Hematopoietic multipotent progenitor cell treated with erythropoietin and hydrocortisone succinate and interleukin-3 and kit ligand, for 17 days (in vitro differentiated cells): ENCODE measurements at places on chromosomes 2 and 18.

- peak; percentile 35 for DNase-seq
Measured at GRCh38 chr2:55120634-55121359, 70.5 kb upstream of the RTN4 start.

DNA sequence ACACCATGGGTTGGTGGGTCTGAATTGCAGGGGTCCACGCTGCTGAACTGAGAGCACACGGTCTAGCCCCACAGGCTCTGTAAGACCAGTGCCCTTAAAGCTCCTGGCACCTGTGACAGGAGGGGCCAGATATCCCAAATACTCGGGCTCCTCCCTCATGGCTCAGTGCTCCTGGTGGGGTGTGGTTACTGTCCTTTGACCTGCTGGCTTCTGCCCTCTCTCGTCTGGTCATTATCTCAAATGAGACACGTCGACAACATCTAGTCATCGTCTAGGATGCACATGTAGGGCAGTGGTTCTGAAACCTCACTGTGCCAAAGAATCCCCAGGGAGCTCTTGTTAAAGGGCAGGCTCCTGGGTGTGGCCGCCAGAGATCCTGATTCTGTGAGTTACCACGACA, 258.4 kb downstream of the LOXHD1 start:
- DNase-seq = no peak

- no peak for DNase-seq
Measured at GRCh38 chr2:187118331-187119099, 269.5 kb upstream of the ZSWIM2 start.

DNA sequence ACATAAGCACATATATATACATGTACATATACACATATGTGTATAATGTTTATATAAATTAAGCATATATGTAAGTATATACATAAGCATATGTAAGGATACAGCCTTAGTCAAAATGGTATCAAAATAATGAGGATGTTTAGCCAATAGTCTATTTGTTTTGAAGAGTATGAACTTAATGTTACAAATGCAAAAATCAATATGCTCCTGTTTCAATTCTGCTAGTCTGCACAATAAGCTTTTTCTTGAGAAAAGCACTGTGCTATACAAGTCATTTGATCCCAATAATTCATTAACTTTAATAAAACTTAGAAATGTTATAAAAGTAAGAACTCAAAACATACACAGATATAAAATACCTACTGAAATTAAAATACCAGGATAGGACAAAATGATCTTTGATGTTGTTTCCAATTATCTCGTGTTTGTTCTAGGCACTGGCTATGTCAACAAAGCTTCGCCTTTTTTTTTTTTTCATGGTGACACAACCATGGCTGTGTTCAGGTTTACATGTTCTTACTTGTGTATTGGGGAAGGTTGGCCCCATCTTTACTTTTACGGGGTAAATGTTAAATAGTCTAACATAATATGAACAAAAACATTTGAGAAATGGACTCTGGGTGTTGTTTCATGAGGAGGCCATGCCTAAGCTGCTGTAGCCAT, 271.1 kb upstream of the CDH19 start:
- no peak for DNase-seq

DNA sequence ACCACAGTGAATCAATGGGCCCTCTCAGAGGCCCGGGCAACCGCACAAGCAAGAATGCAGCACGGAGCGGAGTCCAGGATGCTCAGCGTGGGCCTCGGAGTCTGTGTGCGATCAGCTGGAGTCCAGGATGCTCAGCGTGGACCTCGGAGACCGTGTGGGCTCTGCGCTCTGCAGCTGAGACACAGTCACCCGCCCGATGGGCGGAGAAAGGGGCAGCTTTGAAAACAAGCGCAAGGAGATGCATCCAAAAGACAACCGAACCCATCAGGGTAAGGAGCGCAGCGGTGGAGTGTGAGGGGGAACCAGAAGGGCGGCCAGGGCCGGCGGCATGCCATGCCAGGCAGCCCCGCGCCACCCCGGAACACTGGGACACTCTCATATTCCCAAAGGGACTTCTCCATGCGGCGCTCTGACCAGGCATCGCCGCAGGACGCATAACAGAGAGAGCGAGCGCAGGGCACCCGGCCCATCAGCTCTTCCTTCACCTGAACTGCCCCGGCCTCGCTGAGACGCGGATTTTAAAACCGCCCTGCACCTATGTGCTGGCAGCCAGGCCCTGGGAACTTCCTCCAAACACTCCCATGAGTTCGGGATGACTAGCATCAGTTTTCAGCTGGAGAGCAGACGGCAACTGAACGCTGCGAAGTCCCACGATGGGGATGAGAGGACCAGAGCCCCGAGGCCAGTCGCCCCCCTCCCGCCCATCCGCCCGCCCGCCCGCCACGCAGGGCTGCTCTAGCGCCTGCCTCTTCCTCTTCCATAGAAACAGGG, 44.7 kb downstream of the MC5R start:
- DNase-seq = no peak

- no peak for DNase-seq
Measured at GRCh38 chr2:43302182-43302960, 76.0 kb upstream of the ZFP36L2 start.

DNA sequence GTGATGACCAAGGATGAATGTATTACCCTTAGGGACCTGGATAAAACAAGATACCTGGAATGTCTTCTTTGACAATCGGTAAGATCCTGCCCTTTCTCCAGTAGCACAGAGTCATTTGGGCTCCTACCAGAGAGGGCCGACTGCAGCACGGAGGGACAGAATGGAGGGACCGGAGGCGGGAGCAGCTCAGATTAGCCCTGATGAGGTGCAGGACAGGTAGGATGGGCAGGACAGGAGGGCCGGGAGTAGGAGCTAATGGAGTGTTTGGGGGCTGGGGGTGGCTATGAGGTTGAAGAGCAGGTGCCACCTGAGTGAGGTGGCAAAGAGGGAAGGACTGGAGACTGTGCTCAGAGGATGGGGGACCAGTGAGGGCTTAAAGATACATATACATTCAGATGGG, 9.9 kb upstream of the PRELID3A start:
- no peak for DNase-seq

- DNase-seq = no peak
Measured at GRCh38 chr2:201639205-201639604, 4.1 kb downstream of the TMEM237 start.

DNA sequence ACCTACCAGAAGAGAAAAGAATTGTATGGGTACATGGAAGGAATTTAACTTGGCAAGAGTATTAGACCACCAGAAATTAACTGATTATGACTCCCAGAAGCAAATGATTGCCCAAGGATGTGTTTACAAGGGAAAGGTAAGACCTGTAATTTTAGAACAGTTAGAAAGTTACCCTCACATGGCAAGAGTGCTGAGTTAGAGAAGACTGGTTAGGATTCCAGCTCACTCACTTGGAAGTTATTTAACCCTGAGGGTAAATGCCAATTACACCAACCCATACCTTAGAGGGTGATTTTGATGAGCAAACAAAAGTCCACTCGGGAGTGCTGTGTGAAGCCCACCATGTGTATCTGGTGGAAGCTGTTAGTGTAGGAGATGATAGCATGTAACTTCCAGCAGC, 170.2 kb downstream of the TPGS2 start:
- DNase-seq = no peak

GRCh38 chr2:5285061-5285460, 407.1 kb upstream of the SOX11 start:
- no peak for DNase-seq

GRCh38 chr18:64488698-64489097, 339.8 kb upstream of the LINC00305 start:
- DNase-seq = no peak

- DNase-seq = no peak
Measured at GRCh38 chr2:239647052-239647819, 246.4 kb upstream of the HDAC4 start.

DNA sequence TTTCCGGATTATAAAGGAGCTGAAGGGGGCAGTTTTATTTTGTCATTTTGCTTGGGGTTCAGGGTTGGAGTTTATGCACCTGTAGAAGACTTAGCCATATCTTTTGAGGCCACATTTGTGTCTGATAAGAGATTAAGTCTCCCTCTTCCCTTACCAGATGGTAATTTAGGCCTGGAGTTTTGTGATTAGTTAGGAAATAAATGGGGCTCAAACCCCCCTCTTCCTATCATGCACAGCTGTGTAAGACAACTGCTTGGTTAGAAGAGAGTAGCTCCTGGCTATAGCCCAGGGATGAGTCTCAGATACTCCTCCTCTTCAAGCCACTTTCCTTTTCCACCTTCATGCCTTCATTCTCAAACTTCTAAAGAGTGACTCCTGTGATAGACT, 802 bp upstream of the SAP130 start:
- DNase-seq = peak; percentile 49

- DNase-seq = no peak
Measured at GRCh38 chr2:191038241-191038725, 24.3 kb upstream of the STAT1 start.

GRCh38 chr2:1628893-1629292, 115.4 kb downstream of the PXDN start:
- DNase-seq = no peak

- DNase-seq = peak; percentile 31
Measured at GRCh38 chr2:44295633-44296359, 20.5 kb downstream of the SLC3A1 start.

DNA sequence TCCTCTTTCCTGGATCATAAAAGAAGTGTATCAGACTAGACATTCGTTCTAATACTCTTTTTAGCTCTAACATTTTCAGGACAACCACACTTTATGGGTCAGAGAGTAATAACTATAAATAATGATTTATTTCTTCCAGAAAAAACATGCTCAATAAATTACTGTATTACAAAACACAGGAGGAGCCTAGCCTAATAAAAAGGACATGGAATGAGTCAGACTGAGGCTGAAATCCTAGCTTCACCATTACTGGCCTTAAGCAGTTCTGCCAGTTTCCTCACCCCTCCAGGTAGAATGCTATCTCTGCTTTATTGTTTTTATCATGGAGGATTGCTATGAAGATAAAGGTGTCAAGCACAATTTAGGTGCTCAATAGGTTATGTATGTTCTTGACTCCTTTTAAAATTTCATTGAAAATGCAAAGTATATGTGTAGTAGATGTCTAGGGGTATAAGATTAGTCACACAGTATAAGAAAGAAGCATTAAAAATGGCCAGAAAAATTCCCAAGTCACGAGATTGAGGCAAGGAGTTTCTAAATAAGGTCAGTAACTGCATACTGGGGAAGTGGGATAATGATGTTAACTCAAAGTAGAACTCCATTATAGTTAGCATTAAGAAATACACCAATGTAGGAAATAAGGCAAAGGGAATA, 105.5 kb upstream of the NEUROD1 start:
- DNase-seq = no peak

DNA sequence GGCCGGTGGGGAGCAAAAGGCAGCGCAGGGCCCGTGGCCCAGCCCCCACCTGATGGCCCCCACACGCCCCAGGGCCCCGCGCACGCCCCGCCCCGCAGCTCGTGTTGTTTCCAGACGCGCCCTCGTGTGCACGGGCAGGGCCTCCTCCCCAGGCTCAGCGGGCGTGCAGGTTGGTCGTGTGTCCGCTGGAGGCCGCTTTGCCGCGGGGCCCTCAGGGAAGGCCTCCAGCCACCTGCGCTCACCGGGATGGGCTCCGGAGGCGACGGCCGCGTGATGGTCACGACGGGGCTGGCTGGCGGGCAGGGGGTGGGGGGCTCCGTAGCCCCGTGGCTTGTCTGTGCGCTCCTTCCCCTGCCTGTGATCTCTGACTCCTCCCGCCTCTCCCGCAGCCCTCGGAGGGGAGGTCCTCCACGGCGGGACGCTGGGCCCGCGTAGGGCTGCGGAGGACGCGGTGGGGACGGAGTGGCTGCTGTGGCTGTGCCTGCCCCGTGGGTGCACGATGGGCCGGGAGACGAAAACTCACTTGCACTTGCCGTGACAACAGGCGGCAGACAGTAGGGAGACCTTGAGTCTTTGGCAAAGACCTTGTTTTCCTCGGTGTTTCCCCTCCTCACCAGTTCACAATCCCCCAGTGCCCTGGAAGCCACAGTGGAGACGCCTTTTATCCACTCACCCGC, 67.1 kb downstream of the RTP5 start:
- no peak for DNase-seq

- no peak for DNase-seq
Measured at GRCh38 chr2:1884933-1885580, 140.7 kb upstream of the PXDN start.

GRCh38 chr2:113342650-113343049, 63.9 kb upstream of the PAX8 start:
- no peak for DNase-seq

GRCh38 chr2:121897335-121897970, 142.0 kb downstream of the TSN start:
- DNase-seq = no peak

DNA sequence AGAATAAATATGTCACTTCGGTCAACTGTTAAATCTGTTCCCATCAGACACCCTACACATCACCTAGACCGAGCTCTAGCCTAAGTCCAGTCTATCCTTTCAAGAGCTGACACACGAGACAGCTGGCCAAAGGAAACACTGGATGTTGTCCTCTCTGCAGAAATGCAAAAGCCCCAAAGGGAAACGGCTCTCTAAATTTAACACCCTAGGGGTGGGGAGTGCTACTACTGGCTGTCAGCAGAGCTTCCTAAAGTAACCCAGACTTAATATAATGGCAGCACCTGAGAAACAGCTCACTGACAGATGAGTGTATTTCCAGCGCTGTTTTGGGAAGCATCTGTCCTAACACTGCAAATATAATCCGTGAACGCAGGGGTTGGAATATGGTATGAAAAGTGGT, 55.6 kb downstream of the CHMP3 start:
- no peak for DNase-seq

GRCh38 chr2:132632000-132632649, 37.9 kb downstream of the LYPD1 start:
- no peak for DNase-seq

DNA sequence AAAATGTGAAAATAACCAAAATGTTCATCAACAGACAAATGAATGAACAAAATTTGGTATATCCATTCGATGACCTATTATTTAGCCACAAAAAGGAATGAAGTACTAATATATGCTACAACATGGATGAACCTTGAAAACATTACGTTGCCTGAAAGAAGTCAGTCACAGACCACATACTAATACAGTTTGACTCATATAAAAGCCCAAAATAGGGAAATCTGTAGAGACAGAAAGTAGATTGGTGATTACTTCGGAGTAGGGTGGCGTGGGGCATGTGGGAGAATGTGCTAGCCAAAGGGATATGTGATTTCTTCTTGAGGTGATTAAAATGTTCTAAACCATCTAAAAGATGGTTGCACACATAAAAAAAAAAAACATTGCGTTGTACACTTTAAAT, 44.2 kb upstream of the PPM1B start:
- no peak for DNase-seq

DNA sequence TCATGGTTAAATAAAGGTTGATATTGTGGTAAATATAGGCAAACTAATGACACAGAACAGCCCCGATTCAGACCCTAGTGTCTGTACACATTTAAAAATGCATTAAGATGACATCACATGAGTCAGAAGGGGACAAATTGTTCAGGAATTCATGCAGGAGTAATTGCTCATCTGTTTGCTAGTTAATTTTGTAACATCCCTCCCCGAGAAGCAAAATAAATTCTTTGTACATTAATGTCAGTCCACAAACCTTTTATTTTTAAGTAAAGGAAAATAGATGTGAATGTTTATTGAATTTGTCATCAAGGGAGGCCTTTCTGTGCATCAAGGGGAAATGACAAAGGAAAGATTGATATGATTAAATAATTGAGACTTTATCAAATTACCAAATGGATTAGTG, 69.9 kb downstream of the SH3BP4 start:
- DNase-seq = no peak

GRCh38 chr2:6845312-6845711, 20.4 kb downstream of the CMPK2 start:
- peak; percentile 36 for DNase-seq
